ENCODE measurements at places on chromosomes 11 and 22. TPM values are rescaled to one million over a fixed set of nuclear protein-coding genes. Genes with fewer than 3 reads are reported as not detected.

GRCh38 chr11:27848423-27848822, 148.2 kb upstream of the BDNF start:
- no peak for DNase-seq
- no peaks in the 10 kb centered on the region for H3K27me3 ChIP-seq
- no peaks in the 10 kb centered on the region for H3K36me3 ChIP-seq
- no peaks in the 10 kb centered on the region for H3K4me1 ChIP-seq

DNA sequence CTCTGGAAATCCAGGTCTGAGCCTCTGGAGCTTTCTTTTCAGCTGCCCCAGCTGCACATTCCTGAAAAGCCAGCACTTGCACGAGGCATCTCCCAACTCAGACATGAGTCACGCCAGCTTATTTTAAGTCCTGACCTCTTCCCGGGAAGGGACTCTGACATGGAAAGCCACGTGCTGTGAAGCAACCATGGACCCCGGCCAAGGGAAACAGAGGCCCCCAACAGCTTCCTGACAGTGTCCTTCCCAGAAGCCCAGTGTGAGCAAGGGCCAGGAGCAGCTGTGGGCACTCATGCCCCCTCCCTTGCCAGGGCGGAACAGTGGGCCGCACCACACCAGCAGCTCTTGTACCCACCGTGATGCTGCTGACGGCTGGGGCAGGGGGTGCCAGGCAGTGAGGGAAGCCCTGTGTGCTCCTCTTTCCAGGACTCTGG, 118.8 kb upstream of the CADM1 start:
- no peak overlapping the region for H3K27ac ChIP-seq
- no peaks in the 10 kb centered on the region for H3K36me3 ChIP-seq
- no peak overlapping the region for H3K4me3 ChIP-seq
- peak; percentile 70 for DNase-seq
- H3K4me1 ChIP-seq, result peaks cover 5% of the 10 kb centered on the region

DNA sequence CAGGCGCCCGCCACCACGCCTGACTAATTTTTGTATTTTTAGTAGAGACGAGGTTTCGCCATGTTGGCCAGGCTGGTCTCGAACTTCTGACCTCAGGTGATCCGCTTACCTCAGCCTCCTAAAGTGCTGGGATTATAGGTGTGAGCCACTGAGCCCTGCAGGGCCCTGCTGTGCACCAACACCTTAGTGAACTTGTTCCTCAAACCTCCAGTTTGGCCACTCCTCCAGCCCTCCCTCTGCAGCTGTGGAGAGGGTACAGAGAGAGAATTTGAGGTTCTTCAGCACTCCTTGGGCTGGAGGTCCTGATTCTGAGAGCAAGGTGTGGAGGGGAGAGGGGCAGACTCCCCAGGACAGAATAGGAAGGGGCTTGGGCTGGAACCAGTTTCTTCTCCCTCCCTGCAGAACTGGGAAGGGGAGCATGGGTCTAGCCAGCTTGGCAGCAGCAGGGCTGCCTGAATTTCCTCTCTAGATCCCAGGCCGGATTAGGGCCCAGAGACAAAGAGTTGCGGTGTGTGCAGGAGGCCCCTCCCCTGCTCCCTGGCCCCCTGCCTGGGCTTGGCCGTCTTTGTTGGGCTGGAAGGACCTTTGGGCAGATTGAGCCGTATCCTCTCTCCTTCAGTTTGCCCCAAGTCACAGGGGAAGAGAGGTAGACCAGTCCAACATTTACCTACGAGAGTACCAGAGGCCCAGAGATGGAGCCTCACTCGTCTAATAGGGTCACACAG, 2.3 kb upstream of the PEX16 start:
- no peak overlapping the region for H3K4me3 ChIP-seq
- H3K4me1 ChIP-seq, result no peaks in the 10 kb centered on the region
- no peaks in the 10 kb centered on the region for H3K27me3 ChIP-seq

DNA sequence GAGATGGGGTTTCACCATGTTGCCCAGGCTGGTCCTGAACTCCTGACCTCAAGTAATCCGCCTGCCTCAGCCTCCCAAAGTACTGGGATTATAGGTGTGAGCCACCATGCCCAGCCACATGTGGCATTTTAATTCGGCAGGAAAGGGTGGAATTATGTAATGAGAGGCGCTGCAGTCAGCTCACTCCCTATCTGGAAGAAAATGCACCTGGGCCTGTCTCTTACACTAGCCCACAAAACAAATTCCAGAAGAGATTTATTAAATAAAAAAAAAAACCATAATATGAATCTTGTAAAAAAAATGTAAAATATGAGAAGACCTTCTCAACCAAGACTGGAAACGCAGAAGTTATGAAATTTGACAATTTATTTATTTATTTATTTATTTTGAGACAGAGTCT, 8.2 kb upstream of the KAT5 start:
- no peaks in the 10 kb centered on the region for H3K27me3 ChIP-seq
- H3K4me3 ChIP-seq, result no peak overlapping the region
- no peak overlapping the region for H3K27ac ChIP-seq
- no peak for DNase-seq

DNA sequence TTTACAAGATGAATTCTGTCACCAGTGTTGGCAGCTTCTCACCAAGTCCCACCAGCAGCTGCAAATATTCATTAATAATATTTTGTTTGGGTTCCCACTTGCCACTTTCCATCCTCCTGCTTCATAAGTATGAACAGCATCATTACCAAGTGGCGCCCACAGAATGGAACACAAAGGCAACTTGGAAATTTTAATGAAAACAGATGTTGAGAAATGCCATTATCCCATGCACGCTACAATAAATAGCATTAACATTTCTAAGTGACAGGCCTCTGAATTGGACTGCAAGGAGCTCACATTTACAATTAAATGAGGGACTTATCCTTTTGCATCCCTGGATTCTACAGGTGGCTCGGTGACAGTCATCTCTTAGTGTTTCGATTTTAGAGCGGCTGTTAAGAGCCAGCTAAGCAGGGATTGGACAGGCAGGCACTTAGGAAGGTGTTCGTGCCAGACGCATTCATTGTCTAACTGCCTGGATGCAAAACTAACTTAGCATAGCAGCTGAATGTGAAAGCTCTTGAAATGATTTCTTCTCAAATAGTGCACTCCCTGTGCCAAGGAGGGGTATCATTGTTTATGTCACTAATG, 170.3 kb downstream of the KIRREL3 start:
- no peak overlapping the region for H3K4me3 ChIP-seq
- no peaks in the 10 kb centered on the region for H3K27me3 ChIP-seq
- no peak for DNase-seq
- no peak overlapping the region for H3K27ac ChIP-seq
- H3K36me3 ChIP-seq, result no peaks in the 10 kb centered on the region

- no peaks in the 10 kb centered on the region for H3K36me3 ChIP-seq
- H3K27me3 ChIP-seq, result no peaks in the 10 kb centered on the region
- no peaks in the 10 kb centered on the region for H3K4me1 ChIP-seq
- H3K27ac ChIP-seq, result no peak overlapping the region
Observed at GRCh38 chr11:128927108-128927461, 15.6 kb downstream of the TP53AIP1 start.

- H3K27me3 ChIP-seq, result no peaks in the 10 kb centered on the region
- no peak overlapping the region for H3K27ac ChIP-seq
- H3K4me3 ChIP-seq, result no peak overlapping the region
- no peak for DNase-seq
- H3K36me3 ChIP-seq, result no peaks in the 10 kb centered on the region
Observed at GRCh38 chr11:88644724-88645123, 307.2 kb upstream of the CTSC start.

- no peak for DNase-seq
- H3K27me3 ChIP-seq, result no peaks in the 10 kb centered on the region
- H3K27ac ChIP-seq, result no peak overlapping the region
- H3K4me3 ChIP-seq, result no peak overlapping the region
- no peaks in the 10 kb centered on the region for H3K36me3 ChIP-seq
Observed at GRCh38 chr11:9784602-9785315, 120.9 kb downstream of the SWAP70 start.

DNA sequence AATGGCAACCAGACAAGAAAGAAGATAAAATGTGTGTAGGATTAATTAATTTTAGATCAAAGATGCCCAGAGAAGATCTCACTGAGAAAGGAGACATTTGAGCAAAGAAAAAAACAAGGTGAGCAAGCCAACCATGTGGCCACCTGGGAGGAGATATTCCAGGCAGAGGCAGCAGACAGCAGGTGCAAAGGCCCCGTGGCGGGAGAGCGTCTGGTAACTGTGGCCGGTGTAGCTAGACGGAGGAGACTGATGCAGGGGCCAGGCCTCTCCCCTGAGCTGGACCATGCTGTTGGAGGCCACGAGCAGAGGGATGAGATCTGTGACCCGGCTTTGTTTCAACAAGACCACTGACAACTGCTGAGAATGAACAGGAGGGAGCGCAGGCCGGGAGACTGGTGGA, 23.6 kb downstream of the NECTIN1 start:
- H3K4me1 ChIP-seq, result peaks cover 3% of the 10 kb centered on the region
- no peak overlapping the region for H3K27ac ChIP-seq
- DNase-seq, result no peak
- H3K4me3 ChIP-seq, result no peak overlapping the region
- H3K27me3 ChIP-seq, result no peaks in the 10 kb centered on the region
- no peaks in the 10 kb centered on the region for H3K36me3 ChIP-seq

GRCh38 chr22:38097557-38098409, 12.7 kb downstream of the BAIAP2L2 start:
- H3K27me3 ChIP-seq, result no peaks in the 10 kb centered on the region
- no peaks in the 10 kb centered on the region for H3K36me3 ChIP-seq
- H3K27ac ChIP-seq, result no peak overlapping the region
- H3K4me3 ChIP-seq, result no peak overlapping the region

DNA sequence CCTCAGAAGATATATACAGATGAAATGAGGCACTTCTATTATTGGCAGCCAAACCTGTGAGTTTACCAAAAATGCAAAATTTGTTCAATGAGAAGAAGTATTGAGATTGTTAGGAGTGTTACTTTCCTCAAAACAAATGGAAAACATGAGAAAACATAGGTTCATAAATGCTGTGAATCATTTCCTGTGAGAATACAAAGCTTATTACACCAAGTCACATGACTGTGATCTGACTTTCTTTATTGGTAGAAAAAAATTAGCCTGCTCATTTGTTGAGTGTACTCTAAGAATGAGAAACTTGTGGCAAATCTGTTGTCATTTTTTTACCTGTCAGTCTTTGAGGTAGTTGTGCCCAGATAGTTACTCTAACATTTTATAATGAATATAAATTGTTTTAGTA, 215.1 kb downstream of the TMEM135 start:
- H3K36me3 ChIP-seq, result no peaks in the 10 kb centered on the region
- no peak for DNase-seq
- no peaks in the 10 kb centered on the region for H3K4me1 ChIP-seq
- H3K27ac ChIP-seq, result no peak overlapping the region

GRCh38 chr11:118911113-118911879, 14.4 kb downstream of the BCL9L start:
- H3K27me3 ChIP-seq, result no peaks in the 10 kb centered on the region
- no peaks in the 10 kb centered on the region for H3K36me3 ChIP-seq
- DNase-seq, result peak; percentile 51
- H3K4me1 ChIP-seq, result peaks cover 46% of the 10 kb centered on the region

- no peaks in the 10 kb centered on the region for H3K36me3 ChIP-seq
- H3K27me3 ChIP-seq, result no peaks in the 10 kb centered on the region
- no peaks in the 10 kb centered on the region for H3K4me1 ChIP-seq
- DNase-seq, result no peak
Observed at GRCh38 chr11:67437082-67437808, at the start of gene PTPRCAP. PTPRCAP (minus strand) TSS chr11:67437682; CDS start chr11:67437619, 63 bp downstream.

GRCh38 chr22:38115423-38116205, 5.1 kb upstream of the BAIAP2L2 start:
- H3K36me3 ChIP-seq, result no peaks in the 10 kb centered on the region
- H3K27me3 ChIP-seq, result no peaks in the 10 kb centered on the region
- no peaks in the 10 kb centered on the region for H3K4me1 ChIP-seq
- H3K4me3 ChIP-seq, result no peak overlapping the region
- no peak for DNase-seq

DNA sequence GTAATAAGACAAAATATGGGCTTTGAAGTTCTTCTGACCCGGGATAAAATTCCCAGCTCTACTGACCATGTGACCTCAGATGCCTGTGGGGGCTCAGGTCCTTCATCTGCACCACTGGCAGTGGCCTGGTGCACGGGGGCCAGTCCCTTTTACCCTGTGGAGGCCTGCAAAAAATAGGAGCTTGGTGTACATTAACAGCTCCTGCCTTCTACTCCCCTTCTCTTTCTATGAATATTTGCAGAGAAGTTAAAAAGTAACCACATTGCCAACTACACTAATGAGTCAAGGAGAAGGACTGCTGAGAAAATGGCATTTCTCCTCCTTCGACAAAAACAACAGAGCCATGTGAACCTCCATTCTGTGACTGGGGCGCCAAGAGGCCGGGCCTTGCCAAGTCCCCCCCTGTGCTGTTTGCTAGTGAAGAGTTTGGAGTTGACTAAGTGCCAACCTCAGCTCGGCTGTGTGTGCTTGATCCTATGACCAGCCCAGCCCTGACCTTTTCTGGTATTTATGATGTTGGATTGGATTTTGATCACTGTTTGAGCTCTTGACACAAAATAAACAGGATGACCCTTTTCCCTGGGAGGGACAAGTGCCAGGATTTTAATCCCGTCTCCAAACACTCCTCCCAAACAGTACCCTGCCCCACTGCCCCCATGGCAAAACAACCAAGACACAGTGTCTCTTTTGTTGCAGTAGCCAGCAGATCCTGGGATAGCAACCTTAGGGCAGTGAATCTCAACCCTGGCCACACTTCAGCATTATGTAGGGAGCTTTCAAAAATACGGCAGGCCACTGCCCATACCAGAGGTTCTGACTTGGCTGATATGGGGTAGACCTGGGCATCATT, 380.1 kb downstream of the LARGE1 start:
- H3K4me3 ChIP-seq, result no peak overlapping the region
- peak overlapping the region; percentile 65 for H3K27ac ChIP-seq
- peaks cover 25% of the 10 kb centered on the region for H3K4me1 ChIP-seq
- no peaks in the 10 kb centered on the region for H3K27me3 ChIP-seq

DNA sequence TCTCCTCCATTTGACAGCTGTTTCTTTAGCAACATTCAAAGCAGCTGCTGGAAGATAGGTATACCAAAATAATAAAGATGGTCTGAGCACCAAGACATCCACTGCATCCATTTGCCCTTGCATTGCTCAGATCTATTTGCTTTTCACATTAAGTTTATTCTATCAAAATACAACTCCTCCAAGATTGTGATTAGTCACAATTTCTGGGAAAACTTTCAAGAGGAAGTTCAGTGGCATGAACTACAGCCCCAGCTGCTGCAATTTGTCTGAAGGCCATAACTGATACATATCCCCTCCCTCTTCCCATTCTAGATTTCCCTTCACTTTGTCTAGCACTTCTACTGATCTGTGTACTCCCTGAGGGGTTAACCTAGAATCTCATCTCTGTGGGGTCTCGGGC, 117.5 kb upstream of the CEP126 start:
- no peaks in the 10 kb centered on the region for H3K36me3 ChIP-seq
- DNase-seq, result no peak
- H3K4me3 ChIP-seq, result no peak overlapping the region
- no peaks in the 10 kb centered on the region for H3K4me1 ChIP-seq
- no peak overlapping the region for H3K27ac ChIP-seq

- DNase-seq, result no peak
- H3K27ac ChIP-seq, result no peak overlapping the region
- H3K27me3 ChIP-seq, result no peaks in the 10 kb centered on the region
- H3K4me1 ChIP-seq, result peaks cover 13% of the 10 kb centered on the region
- H3K4me3 ChIP-seq, result no peak overlapping the region
Observed at GRCh38 chr11:63667995-63668795, 3.0 kb downstream of the ATL3 start.

KCNE3 gene
- total RNA-seq, result 19.9 TPM

FUT4 gene
- 6.7 TPM for total RNA-seq

Data from ovary (tissue), 10 donors.